Stimulated activated CD8-positive, alpha-beta memory T cell treated with anti-CD3 and anti-CD28 coated beads, Interleukin-15, amount 100 ng/mL, for 4 hours (primary cell): ENCODE measurements at places on chromosomes 4 and X.

- DNase-seq = no peak
Observed at GRCh38 chr4:139511320-139511719, 44.7 kb downstream of the SETD7 start.

DNA sequence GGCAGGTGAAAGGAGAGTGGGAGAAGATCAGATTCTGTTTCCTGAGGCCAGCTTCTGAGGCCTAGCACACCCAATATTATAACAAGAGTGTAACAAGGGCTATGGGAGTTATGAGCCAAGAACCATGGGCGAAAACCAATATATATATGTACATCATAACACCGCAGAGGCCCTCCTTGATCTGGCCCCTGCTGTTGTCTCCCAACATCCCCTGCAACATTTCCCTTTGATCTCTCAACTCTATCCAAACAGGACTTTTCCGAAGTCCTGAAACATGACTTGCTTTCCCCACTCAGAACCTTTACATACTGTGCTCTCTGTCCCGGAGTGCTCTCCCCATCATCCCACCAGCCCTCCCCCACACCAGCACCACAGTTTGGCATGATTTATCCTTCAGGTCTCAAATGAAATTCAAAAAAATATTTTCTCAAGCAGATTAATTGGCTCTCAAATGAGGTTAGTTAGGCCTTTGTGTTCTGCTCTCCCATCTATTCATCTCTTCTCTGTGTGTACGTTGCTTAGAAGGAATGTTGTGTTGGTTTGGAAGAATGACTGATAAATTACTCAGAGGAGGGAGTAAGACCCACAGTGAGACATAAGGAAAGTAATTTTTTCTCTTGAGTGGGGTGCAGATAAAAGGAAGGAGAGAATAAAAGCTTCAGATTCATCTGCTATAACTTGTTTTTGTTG is 58.1 kb upstream of the SMIM10 start:
- DNase-seq = no peak

- DNase-seq = no peak
Observed at GRCh38 chrX:52363247-52363883, 5.5 kb upstream of the XAGE2 start.

GRCh38 chr4:173498023-173498422 is 32.0 kb downstream of the HAND2 start:
- DNase-seq = no peak

DNA sequence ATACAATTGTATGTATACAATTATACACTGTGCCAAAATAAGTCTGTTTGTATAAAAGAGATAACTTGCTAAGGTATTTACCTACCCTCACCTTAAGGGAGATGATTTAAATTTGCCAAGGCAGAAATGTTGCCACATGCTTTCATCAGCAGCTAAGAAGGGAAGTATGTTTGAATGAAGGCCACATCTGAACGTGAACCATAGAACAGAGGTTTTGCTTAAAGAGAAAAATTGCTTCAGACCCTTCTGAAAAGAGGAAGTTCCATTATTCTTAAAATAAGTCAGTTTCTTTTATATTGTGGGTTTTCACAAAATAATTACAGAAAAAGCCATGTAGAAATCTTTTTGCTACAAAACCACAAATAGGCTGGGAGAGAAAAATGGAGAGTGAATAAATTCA is 621.5 kb upstream of the HTR2C start:
- DNase-seq = no peak
